Endothelial cell of umbilical vein (primary cell): ENCODE measurements at places on chromosomes 12 and 14. TPM values are rescaled to one million over a fixed set of nuclear protein-coding genes. Genes with fewer than 3 reads are reported as not detected.
A peak's percentile ranks its signal among the peaks of the same experiment; 100 is the strongest.

DNA sequence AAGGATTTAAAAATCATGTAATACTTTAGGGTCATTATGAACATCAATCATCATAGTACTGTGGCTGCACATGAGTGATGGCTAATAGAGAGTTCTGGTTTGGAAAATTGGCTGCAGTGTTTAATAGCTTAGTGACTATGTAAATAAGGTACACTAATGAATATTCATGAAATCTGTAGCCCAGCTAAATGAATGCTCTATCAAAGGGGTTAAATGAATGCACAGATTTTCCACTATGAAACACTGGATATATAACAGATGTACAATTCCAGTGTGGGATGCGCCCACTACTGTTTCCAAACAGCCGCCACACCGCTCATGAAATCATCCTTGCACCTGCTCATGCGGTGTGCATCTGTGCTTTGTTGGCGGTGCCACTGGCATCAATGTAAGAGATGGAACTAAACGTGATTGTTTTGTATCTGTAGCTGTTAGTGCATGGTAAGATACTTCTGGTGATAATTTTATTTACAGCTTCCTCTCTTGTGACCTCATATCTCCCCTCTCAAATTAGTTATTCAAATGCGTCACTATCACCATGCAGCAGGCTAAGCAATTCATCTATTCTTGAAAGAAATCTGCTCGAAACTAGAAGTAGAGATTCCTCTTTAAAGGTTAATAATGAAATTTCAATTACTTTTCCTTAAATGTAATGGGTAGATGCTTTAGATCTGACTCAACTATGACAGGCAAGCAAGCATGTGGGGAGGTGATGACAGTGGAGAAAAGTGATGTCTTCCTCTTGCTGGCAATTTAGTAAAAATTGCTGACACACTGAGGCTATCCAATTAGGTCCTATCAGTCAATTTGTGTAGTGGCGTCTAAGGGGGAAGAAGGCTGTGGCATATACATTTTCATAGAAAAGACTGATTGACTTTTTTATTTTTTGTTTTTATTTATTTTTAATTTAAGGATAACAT is 433.6 kb downstream of the AEBP2 start:
- no peak for DNase-seq

DNA sequence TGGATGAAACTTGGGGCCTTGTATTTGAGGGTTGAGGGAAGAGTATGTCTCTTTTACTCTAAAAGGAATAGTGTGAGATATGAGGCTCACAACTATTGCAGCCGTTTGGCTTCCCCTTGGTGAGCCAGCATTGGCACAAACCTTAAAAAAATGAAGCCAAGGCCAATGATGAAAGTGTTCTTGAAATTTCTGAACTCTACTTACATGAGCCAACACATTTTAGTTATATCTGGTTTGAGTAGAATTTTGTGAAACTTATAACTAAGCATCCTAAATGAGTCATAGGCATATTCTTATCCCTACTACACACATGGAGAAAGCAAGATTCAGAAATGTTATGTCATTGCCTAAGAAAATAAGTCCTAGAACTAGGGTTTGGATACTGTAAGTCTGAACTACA is 55.3 kb upstream of the ACSS3 start:
- DNase-seq = no peak

GRCh38 chr12:131710464-131711457 is at the start of gene SFSWAP:
SFSWAP (plus strand) TSS chr12:131711090; CDS start chr12:131711230, 140 bp downstream.
- DNase-seq = peak; percentile 80

GRCh38 chr14:67683842-67684241 is 9.4 kb upstream of the VTI1B start:
- DNase-seq = no peak

DNA sequence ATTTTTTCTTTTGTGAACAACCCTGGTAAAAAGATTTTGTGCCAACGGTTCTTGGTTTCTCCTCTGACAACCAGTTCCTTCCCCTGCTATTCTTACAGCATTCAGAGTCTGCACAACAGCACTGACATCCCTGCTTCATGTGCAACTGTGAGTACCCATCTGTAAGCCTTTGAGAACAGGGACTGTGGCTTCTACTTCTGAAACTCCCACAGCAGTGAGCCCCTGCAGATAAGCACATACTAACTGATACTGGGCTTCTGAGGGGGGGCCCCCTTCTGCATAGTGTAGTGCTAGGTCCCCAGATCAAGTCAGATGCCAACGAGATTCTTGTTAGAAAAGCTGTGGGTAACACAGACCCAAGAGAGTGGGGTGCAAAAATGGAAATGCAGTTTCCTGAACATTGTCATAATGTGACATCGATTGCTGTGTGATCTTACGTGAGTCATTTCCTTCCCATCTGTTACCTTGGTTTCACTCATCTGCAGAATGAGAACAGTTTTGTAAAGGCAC is 11.1 kb upstream of the NINJ2 start:
- peak; percentile 19 for DNase-seq

DNA sequence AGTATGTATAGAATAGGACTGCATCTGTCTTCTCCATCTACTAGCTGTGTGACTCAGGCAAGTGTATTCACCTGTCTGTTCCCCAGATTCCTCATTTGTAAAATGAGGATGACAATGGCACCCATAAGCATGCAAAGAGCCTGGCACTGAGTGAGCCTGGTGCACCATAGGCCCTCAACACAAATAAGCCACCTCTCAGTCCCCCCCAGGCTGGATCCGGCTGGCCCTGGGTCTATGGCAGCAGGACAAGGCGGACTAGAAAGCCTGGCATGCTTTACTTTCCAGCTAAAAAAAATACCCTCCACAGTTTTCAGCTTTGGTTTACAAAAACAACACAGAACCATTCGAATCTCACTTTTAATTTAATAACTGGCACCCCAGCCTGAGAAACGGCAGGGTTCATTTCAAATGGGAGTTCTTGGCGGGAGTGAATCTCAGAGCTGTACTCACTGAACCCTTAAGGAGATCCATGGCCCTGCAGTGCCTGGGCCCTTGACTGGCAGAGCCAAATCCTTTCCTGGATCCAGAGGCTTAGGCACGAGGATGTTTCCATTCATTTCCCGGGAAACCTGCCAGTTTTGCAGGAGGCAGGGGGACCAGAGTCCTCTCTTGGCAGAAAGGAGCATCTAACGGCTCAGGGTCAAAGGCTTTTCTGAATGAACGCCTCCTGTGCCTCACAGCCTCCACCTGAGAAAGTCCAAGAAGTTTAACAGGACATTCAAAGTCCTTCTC is 17.7 kb downstream of the SYNE3 start:
- no peak for DNase-seq

- peak; percentile 33 for DNase-seq
Measured at GRCh38 chr12:113149361-113150150, at the start of gene CFAP73. CFAP73 (plus strand) TSS chr12:113149724; CDS start chr12:113149858, 134 bp downstream.

Gene CMA1
- total RNA-seq = not detected in 2 replicates

Gene SOAT2
- not detected in 2 replicates for total RNA-seq
